ENCODE measurements at places on chromosomes 12 and 14.

DNA sequence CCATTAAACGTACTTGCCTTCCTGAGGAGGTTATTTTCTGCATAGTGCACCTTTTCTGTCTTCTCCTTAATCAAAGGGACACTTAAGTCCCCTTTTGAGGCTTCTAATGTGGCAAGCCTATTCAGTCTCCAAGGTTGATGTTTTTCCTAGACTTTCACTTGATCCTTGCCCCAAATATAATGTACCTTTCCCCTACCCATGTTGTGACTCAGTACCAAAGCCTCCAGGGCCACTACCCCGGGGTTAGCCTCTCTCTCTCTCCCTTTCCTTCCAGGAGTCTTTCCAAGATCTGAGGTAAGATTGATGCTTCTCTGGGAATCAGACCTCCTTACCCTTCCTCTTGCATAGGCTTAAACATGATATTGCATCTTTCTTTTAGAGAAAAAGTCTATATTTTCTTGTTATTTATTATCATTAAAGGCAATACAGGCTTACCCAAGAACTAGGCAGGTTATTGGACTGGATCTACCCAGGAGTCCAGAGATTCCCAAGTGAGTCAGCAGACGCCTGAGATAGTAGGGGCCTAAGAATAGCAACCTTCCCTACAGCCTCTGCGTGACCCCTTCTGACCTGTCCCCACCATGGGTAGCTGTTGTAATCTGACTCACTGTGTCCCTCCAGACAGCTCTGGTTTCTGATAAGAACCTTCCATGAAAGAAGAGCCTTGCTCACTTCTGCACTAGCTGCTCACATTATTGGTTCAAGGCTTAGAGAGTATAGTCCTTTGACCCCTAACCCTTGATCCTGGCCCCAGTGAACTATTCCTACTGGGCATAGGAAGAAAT, 172.9 kb downstream of the ZFP36L1 start:
- DNase-seq, result peak; percentile 50

DNA sequence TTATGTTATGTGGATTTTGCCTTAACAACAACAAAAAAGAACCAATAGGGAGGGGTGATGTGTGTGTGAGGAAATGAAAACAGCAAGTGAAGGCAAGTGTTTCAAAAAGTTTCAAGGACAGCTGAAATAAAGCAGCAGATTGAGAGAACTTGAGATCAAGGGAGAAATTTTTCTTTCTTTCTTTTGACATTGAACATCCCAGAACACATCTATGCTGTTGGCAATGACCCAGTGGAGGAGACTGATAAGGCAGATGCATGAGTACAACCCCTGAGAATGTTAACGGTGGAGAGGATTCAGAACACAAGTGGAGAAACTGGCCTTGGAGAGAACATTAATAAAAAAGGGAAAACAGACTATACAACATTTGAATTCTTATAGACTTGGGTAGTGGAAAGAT, 2.9 kb downstream of the LLPH start:
- DNase-seq, result no peak

GRCh38 chr12:7154901-7155470, 24.8 kb downstream of the CLSTN3 start:
- no peak for DNase-seq

GRCh38 chr12:14366209-14367039, 942 bp downstream of the ATF7IP start:
- DNase-seq, result no peak

- no peak for DNase-seq
Measured at GRCh38 chr14:95697764-95698163, 11.5 kb downstream of the TCL1B start.

- no peak for DNase-seq
Measured at GRCh38 chr12:94762943-94763342, 112.6 kb upstream of the TMCC3 start.
